ENCODE measurements at places on chromosomes 5 and 9.

- no peak for DNase-seq
Observed at GRCh38 chr5:14164164-14165163, 21.3 kb downstream of the TRIO start.

DNA sequence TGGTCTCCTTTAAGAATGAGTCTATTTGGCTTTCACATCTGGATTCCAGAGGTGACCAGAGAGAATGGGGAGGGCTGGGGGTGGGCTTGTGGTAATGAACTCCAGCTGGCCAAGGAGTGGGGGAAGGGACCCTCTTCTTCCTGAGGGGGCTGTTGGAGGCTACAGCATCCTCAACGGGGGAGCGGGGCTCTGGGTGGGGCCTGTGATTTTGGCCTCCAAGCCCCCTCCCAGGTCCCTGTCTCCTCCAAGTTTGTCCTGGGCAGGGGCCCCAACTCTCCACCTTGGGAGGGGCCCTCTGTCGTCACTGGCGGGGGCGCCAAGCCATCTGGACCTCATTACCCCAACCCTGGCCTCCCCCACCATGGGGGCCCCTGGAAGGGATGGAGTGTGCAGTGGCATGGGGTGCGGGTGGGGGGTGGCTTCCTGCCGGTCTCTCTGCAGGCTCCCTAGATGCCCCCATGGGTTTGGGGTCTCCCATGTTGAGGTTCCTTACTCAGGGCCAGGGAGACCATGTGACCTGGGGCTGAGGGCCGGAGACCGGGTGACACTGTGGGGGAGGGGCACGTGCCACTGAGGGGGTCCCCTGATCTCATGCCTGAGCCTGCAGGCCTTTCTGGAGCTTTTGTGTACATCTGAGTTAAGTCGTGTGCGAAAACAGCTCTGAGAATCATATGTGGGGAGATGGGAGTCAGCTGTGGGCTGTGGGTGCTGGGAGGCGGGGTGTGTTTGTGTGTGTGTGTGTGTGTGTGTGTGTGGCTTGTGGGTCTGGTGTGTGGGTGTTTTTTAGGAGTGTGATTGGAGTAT, 32.4 kb downstream of the GOLGA2 start:
- no peak for DNase-seq

- no peak for DNase-seq
Observed at GRCh38 chr5:36658038-36658756, 51.8 kb downstream of the SLC1A3 start.

- no peak for DNase-seq
Observed at GRCh38 chr9:107060062-107060461, 197.1 kb downstream of the ZNF462 start.

DNA sequence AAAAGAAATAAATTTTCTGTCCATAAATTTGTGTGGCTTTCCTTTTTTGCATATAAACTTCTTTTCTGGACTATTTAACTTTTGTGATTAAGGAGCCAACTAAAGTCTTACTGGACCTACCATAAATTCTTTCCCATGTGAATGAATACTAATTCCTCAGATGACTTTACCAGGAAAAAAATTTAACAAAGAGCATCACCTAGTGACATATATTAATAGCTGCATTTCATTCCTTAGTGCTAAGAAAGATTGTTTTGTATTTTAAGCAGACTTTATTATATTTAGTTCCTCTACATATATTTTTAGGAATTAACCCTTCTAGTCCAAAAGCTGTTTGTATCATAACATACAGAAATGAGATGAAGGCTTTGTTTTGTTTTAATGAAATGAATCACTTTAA, 64.4 kb downstream of the C9orf85 start:
- no peak for DNase-seq

DNA sequence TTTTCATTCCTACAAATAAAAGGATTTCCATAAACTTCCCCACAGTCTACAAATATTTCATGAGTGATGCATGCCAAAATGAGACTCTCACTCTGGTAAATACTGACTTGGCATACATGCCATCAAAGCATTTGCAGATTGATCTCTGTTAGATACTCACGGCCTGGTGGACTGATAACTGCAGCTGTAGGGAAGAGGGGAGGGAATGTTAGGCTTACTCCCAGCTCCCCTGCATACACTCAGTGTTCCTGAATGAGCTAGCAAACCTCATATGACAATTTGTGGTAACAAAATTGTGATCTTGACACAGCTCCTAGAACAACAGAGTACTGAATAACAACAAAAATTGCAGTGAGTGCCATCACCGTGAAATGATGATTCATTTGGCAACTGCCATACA, 435.3 kb downstream of the NR2F1-AS1 start:
- no peak for DNase-seq

- DNase-seq, result no peak
Observed at GRCh38 chr5:40475561-40475960, 204.2 kb upstream of the PTGER4 start.

- no peak for DNase-seq
Observed at GRCh38 chr9:97666907-97667686, 30.0 kb downstream of the XPA start.

GRCh38 chr5:174832811-174833210, 108.4 kb downstream of the MSX2 start:
- DNase-seq, result no peak

DNA sequence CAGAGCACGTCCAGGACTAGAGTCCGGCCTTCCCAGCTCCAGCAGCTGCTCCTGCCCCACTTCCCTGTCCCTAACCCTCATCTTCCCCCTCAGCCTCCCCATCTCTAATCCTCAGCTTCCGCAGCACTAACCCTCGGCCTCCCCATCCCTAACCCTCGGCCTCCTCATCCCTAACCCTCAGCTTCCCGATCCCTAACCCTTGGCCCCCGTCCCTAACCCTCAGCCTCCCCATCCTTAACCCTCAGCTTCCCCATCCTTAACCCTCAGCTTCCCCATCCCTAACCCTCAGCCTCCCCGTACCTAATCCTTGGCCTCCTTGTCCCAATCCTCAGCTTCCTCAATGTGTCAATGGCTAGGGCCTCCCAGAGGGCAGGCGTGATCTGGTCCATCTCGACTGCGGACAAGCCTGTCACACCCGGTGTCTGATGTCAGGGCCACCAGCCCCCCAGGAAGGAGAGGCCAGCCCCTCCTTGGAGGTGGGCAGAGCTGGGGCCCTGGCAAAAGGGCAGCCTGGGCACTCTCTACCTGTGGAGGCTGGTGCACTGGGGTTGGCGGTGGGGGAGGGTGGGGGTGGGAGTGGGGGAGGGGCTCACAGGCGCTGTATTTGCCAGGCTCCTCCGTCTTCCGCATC, 1.4 kb downstream of the OBP2B start:
- DNase-seq, result no peak

DNA sequence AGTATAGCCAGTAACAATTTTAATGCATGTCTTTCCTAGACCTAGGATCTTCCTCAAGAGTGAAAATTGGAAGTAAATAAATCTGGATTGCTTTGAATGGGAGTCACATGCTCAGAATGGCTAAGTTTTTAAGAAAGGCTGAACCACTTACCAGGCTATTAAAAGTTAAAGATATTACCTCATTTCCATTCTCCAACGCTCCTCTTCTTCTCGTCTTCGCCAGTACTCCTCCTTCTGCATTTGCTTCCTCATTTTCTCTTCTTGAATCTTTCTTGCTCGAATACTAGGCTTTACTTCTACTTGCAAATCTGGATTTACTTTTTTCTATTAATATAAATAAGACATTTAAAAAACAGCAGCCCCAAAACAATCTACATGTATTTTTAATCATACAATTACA, 49.6 kb downstream of the ZFR start:
- no peak for DNase-seq

DNA sequence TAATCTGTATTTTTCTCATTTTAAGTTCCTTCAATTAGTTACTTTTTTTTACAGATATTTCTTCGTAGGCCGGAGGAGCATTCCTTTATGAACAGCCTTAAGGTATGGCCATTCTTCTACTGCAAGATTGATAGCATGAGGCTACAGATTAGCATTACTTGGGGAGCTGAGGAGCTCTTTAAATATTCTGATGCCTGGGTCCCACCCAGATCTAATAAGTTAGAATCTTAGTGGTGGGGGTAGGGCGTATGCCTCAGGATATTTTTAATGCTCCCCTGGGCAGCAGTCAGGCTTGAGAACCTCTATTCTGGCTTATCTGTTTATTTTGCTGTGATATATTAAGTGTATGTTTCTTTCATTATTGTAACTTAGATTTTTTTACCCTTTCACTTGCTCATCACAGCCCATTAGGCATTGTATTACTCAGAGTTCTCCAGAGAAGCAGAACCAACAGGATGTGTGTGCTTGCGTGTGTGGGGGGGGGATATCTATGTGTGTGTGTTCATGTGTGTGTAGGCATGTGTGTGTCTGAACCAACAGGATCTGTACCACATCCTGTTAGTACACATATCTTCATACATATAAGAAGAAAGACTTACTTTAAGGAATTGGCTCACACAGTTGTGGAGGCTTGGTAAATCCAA, 91.8 kb upstream of the MTAP start:
- no peak for DNase-seq
